Esophagus squamous epithelium (tissue), 5 donors: ENCODE measurements at places on chromosomes 16 and 17.

DNA sequence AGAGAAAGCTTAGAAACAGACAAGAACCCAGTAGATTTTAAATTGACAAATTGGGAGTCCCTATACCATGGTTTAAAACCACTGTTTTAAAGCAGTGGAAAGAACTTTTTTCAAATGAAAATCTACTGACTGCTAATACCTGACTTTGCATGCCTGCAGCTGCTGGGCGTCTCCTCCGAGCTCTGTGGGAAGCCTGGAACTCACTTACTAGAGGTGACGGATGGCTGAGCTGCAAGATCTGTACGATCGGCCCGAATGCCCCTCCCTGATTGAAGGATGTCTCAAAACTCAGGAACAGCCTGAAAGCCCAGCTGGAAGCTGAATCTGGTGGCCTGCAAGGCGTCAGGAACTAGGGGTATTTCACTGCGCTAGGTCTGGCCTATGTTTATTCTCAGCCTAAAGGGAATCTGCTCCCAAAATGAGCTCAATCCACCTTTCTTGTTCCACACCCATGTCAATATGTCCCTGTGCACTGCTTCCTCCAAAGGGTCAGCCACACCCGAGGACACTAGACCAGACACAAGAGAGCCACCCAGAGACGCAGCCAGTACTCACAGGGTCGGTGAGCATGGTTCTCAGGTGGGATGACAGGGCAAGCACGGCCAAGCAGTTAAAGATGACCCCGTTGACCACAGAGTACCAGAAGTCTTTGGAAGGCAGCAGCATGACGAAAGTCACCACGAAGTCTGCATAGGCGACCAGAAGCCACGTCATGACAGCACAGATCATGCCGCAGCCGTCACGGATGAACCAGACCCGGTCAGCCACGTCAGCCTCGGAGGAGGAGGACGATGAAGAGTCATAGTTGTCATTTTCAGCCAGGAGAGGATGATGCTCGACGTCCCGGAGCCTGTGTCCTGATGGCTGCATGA, 21.4 kb downstream of the ZDHHC7 start:
- DNase-seq, result no peak

DNA sequence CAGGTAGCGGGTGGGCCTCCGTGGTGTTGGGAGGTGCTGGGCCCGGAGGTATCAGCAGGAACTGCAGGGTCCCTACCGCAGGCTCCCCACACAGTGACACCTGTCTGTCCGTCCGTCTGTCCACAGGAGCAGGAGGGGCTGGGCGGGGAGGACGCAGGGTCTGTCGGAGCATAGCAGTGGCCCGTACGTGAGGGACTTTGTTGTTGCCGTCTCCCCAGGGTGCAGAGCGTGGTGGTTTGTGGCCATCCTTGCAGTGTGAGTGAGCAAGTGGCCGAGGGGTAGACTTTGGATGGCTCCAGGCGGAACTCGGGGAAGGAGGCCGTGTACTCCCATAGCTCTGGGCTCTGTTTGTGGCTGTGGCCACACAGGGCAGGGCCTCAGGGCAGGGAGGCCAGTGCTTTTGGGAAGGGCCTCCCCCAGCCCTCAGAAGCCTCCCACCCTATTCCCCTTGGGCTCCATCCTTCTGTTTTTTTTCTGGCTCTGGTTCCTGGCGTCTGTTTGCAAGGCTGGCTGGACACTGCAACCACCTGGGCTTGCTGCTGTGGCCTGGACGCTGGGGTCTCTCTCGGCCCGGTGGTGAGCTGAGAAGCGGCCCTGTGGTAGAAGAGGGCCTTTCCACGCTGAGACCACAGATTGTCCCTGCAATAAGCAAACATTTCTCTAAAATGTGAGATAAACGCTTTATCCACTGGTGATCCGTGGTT, 41.0 kb upstream of the ZNF750 start:
- no peak for DNase-seq

GRCh38 chr16:23651943-23652468, 10.7 kb downstream of the DCTN5 start:
- DNase-seq, result no peak

DNA sequence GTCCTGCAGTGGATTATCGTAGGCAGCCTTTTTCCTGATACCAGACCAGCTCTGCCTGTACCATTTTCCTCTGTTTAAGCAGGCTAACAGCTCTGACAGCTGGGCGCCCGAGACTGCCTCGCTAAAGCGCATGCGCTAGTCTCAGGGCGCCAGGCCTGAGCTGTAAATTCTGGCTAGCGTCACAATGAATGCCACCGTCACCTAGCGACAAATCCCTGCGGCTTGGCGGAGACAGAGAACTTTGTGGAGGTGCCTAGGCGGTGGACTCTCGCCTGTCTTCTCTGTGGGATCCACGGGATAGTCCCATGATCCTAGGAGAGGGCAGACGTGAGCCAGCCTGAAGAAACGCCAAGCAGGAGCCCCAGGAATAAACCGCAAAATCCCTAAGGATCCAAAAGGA, 573.9 kb downstream of the KCNJ18 start:
- no peak for DNase-seq

GRCh38 chr17:56679777-56680422, 86.4 kb downstream of the NOG start:
- DNase-seq, result no peak

GRCh38 chr16:77480681-77481315, 46.0 kb upstream of the ADAMTS18 start:
- DNase-seq, result no peak

- DNase-seq, result no peak
Observed at GRCh38 chr16:50246299-50247122, 19.8 kb upstream of the ADCY7 start.

- DNase-seq, result no peak
Observed at GRCh38 chr16:83312015-83312717, 495.6 kb upstream of the HSBP1 start.

DNA sequence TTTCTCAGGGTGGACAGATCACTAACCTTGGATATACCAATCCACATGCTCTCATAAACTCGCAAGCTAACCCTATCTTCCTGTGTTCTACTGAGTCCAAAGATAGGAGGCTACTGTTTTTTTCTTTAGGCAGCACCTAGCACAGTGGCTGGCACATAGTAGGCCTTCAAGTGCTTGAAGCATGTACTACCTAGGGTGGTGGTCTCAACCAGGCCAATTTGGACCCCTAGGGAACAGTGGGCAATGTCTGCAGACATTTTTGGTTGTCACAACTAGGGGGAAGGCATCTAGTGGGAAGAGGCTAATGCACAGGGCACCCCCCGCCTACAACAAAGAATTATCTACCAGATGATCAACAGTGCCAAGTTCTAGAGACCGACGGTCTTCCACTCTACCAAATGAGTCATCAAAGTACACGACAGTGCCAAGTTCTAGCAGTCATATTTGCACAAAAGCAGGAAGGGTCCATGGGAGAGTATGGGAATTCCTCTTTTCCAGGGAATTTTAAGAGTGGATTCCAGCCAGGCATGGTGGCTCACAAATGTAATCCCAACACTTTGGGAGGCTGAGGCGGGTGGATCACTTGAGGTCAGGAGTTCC, 390.3 kb downstream of the SLC39A11 start:
- DNase-seq, result no peak

DNA sequence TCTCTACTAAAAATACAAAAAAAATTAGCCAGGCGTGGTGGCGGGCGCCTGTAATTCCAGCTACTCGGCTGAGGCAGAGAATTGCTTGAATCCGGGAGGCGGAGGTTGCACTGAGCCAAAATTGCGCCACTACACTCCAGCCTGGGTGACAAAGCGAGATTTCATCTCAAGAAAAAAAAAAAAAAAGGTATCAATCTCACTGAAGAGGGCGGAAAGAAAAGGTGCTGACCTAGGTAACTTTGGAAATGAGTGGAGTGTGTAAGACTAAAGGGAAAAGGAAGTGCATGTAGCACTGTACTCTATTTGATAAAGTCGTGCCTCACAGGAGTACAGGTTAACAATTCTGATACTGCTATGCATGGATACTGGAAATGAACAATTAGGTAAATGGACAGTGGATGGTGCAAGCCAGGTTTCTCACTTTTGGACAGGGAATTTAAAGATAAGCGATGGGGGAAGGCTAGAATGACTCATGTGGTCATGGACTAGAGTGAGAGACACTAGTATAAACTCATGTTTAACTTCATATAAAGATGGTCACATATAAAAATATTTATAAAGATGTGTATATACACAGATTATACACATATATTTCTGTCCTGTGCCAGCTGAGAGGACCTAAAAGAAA, 142.9 kb downstream of the CDK5R1 start:
- DNase-seq, result no peak

- DNase-seq, result no peak
Observed at GRCh38 chr17:69608808-69609472, 194.4 kb downstream of the MAP2K6 start.

GRCh38 chr17:80647746-80648145, 103.1 kb downstream of the RPTOR start:
- no peak for DNase-seq

DNA sequence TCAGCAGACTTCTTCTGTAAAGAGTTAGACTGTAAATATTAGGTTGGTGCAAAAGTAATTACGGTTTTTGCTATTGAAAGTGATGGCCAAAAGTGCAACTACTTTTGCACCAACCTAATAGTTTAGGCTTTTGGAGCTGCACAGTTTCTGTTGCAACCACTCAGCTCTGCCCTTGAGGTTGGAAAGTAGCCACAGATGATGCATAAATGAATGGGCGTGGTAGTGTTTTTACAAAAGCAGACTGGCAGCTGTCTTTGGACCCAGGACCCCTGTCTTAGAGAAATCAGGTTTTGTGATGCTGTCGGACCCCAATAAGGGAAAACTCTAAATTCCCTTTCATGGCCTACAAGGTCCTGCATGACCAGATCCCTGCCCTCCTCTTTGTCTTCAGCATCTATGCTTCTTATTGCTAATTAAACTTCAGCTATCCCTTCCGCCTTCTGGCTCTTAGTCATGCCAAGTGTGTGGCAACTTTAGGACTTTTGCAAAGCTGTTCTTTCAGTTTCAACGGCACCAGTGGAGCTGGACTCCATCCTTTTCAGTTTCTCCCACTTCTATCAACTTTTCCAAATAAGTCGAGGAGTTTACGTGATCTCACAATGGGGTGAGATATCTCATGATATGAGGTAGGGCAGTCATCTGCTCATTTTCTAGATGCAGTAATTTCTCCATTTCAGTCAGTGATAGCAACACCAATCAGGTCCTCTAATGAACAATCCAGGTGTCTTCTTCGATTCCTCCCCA, 232.3 kb downstream of the XYLT1 start:
- no peak for DNase-seq

- DNase-seq, result no peak
Observed at GRCh38 chr17:48457080-48457836, 27.2 kb upstream of the SKAP1 start.

- DNase-seq, result no peak
Observed at GRCh38 chr16:79360267-79360666, 240.3 kb downstream of the MAF start.

- DNase-seq, result no peak
Observed at GRCh38 chr16:49405123-49405522, 31.5 kb downstream of the C16orf78 start.

DNA sequence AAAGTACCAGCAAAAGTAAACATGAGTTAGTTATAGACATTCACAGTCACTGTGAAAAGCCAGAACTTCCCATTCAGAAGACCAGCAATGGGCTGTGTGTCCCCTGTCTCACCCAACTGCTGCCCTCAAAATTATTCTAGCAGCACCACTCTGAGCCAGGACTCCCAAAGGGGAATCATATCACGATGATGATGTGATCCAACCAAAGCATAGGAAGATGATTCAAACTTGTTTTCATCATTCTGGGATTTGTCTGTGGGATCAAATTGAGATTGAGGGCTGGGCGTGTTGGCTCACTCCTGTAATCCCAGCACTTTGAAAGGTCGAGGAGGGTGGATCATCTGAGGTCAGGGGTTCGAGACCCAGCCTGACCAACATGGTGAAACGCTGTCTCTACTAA, 6.4 kb upstream of the NAT9 start:
- no peak for DNase-seq

DNA sequence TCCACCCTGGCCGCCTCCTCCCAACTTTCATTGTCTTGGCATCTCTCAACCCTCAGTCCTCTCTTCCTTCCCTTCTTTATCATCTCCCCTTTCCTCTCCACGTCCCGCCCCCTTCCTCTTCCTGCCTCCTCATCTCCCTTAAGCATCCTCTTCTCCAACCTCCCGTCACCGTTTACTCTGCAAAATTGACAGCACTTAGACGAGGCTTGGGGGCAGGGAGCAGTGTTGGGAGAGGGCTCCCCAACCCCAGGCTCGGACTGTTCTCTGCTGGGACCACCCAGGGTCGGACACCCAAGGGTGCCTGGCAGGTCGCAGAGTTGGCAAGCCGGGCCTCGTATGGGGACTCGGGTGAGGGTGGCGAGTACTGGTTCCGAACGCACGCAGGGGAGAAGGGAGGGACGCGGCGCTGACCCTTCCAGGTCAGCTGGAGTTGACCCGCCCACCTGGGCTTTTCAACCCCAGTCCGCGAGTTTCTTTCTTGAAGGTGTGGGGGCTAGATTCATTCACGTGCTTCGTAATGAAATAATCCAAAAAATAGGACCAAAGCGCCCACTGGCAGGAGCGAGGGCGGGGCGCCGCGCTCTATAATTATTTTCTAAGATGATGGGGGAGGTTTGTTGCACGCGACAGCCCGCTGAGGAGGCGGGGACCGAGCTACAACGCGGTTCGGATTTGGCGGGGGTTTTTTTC, 775 bp upstream of the PAGR1 start:
- no peak for DNase-seq

DNA sequence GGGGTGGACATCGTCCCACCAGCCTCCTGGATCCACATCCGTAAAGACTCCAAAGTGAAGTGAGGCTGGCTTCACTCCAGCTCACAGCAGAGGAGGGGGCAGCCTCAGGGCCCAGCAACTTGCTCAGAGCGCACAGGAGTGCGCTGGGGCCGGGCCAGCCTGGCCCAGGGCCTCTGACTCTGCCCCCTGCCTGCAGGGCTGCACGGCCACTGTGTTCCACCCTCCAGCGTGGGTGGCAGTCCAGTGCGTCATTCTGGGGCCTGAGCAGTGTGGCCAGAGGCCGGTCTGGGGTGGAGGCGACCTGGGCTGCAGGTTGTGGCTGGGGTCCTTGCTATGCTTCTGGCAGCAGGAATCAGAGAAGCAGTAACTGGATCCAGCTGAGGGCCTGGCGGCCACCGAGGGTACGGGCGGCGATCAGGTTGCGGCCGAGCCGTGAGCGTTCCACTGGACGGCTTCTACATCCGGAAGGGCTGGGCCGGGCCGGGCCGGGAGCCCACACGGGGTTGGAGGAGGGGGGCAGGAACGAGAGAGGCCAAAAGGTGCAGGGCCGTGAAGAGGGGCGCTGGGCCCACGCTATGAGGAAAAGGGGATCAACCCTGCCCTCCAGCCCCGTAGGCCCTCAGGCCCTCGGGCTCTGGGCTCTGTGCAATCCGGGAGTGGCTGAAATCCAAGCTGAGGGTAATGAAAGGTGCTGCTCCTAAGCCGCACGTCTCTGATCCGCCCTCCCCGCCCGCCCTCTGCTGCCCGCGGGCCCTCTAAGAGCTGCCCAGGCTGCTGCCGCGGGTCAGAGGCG, at the start of gene FSCN2:
FSCN2 (plus strand) TSS at position 787 of the 793 bp plus-strand sequence. CDS start 155 bp downstream, outside the sequence.
- no peak for DNase-seq

GRCh38 chr17:82361885-82362633, 3.0 kb downstream of the TEX19 start:
- DNase-seq, result no peak

GRCh38 chr16:84509032-84509950, 4.8 kb upstream of the MEAK7 start:
- DNase-seq, result no peak
